ENCODE measurements at places on chromosomes 2 and 18. TPM values are rescaled to one million over a fixed set of nuclear protein-coding genes. Genes with fewer than 3 reads are reported as not detected.

DNA sequence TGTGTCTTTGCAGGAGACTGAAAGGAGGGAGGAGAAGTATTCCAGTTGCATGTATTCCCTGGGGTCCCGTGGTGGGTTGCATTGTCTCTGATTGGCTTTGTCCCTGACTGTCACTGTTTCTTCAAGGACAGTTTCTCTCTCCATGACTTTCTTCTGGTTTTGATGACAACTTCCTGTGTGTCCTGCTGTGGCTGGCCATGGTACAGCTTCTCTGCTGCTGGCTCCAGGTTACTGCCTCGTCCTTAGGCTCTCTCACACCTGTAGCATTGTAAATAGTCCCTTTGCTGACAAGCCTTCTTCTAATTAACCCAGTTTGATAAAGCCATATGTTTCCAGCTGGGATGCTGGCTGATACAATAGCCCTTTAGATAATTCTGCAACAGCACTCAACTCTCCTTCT is 129.0 kb downstream of the LPIN1 start:
- DNase-seq: no peak
- H3K27ac ChIP-seq: no peak overlapping the region
- no peaks in the 10 kb centered on the region for H3K27me3 ChIP-seq
- H3K36me3 ChIP-seq: no peaks in the 10 kb centered on the region

- no peaks in the 10 kb centered on the region for H3K36me3 ChIP-seq
- H3K27me3 ChIP-seq: no peaks in the 10 kb centered on the region
- no peak overlapping the region for H3K4me3 ChIP-seq
- no peak for DNase-seq
These were observed 5.7 kb downstream of the PARD3B start for GRCh38 chr2:204550751-204551511.

- no peak overlapping the region for H3K4me3 ChIP-seq
- no peaks in the 10 kb centered on the region for H3K4me1 ChIP-seq
- no peaks in the 10 kb centered on the region for H3K36me3 ChIP-seq
- DNase-seq: no peak
- no peaks in the 10 kb centered on the region for H3K27me3 ChIP-seq
- no peak overlapping the region for H3K27ac ChIP-seq
These were observed 190.7 kb downstream of the RDH14 start for GRCh38 chr2:18369760-18370159.

DNA sequence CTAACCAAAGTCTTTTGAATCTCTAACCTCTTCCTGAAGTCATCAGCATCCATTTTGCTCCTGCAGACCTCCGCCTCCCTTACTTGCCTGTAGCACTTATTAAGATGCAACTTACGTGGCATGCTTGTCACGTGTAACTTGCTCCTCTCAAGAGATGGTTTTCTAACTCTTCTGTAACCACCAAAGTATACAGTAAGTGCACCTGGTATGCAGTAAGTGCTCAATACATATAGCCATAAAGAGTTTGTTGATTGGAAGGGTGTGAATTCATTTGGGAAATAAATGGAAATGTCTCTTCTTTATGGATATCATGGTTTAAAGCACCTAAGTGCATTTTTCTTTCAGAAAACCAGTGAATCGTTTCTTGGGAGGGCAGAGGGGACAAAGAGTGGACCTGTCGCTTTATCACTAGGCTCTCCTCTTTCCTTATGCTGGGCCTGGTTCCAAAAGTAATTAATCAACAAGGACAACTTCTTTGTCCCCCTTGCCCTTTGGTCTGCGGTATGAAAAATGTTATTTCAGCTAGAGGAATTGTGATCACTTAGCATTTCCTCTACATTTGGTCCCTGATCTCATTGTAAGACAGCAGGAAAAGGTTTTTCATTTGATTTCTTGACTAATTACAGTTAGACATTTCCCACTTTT is 370.0 kb upstream of the SPRED2 start:
- H3K27me3 ChIP-seq: no peaks in the 10 kb centered on the region
- no peaks in the 10 kb centered on the region for H3K4me1 ChIP-seq
- no peak overlapping the region for H3K27ac ChIP-seq
- H3K4me3 ChIP-seq: no peak overlapping the region

DNA sequence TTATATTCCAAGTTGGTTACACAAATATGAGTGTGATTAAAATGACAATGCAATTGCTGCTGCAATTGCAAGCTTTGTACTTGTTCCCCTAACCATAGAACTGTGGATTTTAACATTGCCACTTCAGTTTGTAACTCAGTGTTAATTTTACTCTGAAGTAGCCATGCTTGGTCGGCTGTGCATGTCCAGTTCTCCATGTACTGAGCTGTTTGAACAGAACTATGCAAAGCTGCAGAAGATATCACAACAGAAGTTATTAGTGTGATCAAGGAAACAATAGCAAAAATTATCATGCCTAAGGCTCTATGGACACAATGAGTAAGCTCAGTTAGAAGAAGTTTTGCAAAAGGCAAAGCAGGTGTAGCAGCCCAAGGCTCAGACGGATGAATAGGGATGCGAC is 45.3 kb downstream of the CXCR4 start:
- H3K27ac ChIP-seq: no peak overlapping the region
- H3K27me3 ChIP-seq: no peaks in the 10 kb centered on the region
- H3K4me1 ChIP-seq: peaks cover 3% of the 10 kb centered on the region
- no peaks in the 10 kb centered on the region for H3K36me3 ChIP-seq

- no peaks in the 10 kb centered on the region for H3K36me3 ChIP-seq
- H3K27me3 ChIP-seq: no peaks in the 10 kb centered on the region
These were observed 1111.9 kb upstream of the GYPC start for GRCh38 chr2:125543968-125544514.

GRCh38 chr18:37207343-37207742 is 358.3 kb downstream of the CELF4 start:
- H3K27me3 ChIP-seq: no peaks in the 10 kb centered on the region
- no peak overlapping the region for H3K4me3 ChIP-seq
- H3K4me1 ChIP-seq: no peaks in the 10 kb centered on the region
- H3K36me3 ChIP-seq: no peaks in the 10 kb centered on the region

DNA sequence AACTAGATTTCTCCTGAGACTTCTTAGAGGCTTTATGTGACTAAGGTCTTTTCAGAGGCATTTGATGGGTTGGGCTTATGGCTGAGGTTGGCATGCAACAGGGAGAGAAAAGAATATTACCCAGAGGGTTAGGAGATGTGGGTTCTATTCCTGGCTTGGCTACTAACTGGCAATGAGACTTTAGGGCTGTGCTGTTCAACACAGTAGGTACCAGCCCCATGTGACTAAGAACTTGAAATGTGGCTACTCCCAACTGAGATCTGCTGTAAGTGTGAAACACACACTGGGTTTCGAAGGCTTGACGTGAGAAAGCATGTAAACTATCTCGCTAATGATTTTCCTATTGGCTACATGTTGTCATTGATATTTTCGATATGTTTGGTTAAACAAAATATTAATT is 324.9 kb upstream of the SLC14A2 start:
- H3K4me1 ChIP-seq: no peaks in the 10 kb centered on the region
- H3K27ac ChIP-seq: no peak overlapping the region
- no peaks in the 10 kb centered on the region for H3K27me3 ChIP-seq
- H3K36me3 ChIP-seq: no peaks in the 10 kb centered on the region

GRCh38 chr2:949384-950079 is 1.1 kb upstream of the SNTG2 start:
- peaks cover 6% of the 10 kb centered on the region for H3K27me3 ChIP-seq
- H3K4me3 ChIP-seq: peak overlapping the region; percentile 34
- no peaks in the 10 kb centered on the region for H3K4me1 ChIP-seq
- DNase-seq: no peak

DNA sequence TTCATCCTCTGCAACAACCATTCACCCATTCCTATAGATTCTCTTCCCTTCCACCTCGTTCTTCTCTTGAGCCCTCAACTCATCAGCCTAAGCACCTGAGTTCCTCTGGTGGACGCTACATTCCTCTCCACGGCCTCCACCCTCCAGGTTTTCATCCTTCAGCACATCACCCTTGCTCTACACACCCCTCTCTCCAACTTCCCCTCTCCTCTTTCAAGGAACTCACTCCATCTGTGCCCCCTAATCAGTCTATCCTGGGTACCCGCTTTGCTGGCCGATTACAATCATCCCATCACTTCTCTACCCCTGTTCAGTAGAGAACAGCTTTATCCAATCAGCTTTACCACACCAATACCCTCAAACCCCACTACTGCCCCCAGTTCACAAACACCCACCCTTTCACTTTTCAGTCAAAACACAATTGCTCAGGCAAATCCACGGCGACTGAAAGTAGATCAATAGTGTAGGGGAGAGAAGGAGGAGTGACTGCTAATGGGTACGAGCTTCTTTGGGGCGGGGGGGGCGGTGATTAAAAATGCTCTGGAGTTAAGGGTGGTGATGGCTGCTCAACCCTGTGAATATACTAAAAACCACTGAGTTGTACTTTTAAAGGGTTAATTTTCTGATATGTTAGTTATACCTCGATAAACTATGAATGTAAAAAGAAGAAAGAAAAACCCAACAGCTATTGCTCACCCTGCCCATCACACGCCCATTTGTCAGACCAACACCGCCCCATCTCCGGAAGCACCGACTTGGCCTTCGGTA is 857 bp downstream of the DYM start:
- H3K27ac ChIP-seq: peak overlapping the region; percentile 87
- H3K36me3 ChIP-seq: no peaks in the 10 kb centered on the region
- peak overlapping the region; percentile 85 for H3K4me3 ChIP-seq
- H3K27me3 ChIP-seq: no peaks in the 10 kb centered on the region

GRCh38 chr18:9705183-9705829 is 2.8 kb upstream of the RAB31 start:
- peaks cover 8% of the 10 kb centered on the region for H3K4me1 ChIP-seq
- H3K36me3 ChIP-seq: no peaks in the 10 kb centered on the region
- H3K4me3 ChIP-seq: no peak overlapping the region
- H3K27me3 ChIP-seq: no peaks in the 10 kb centered on the region
- no peak for DNase-seq
- no peak overlapping the region for H3K27ac ChIP-seq

- no peak for DNase-seq
- H3K27me3 ChIP-seq: peaks cover 48% of the 10 kb centered on the region
- no peak overlapping the region for H3K27ac ChIP-seq
- H3K36me3 ChIP-seq: no peaks in the 10 kb centered on the region
- H3K4me1 ChIP-seq: no peaks in the 10 kb centered on the region
These were observed 2.9 kb upstream of the TLX2 start for GRCh38 chr2:74511104-74511989.

GRCh38 chr2:79453918-79454317 is 58.9 kb upstream of the CTNNA2 start:
- H3K27ac ChIP-seq: no peak overlapping the region
- no peaks in the 10 kb centered on the region for H3K4me1 ChIP-seq
- no peaks in the 10 kb centered on the region for H3K36me3 ChIP-seq
- no peaks in the 10 kb centered on the region for H3K27me3 ChIP-seq
- no peak for DNase-seq

GRCh38 chr2:101241158-101241557 is 11.5 kb upstream of the CNOT11 start:
- no peaks in the 10 kb centered on the region for H3K27me3 ChIP-seq
- H3K27ac ChIP-seq: peak overlapping the region; percentile 37
- peaks cover 12% of the 10 kb centered on the region for H3K4me1 ChIP-seq
- no peak overlapping the region for H3K4me3 ChIP-seq
- no peaks in the 10 kb centered on the region for H3K36me3 ChIP-seq

GRCh38 chr2:96839293-96839874 is 4.4 kb downstream of the ANKRD23 start:
- H3K36me3 ChIP-seq: peaks cover 2% of the 10 kb centered on the region
- no peak overlapping the region for H3K27ac ChIP-seq
- peaks cover 6% of the 10 kb centered on the region for H3K4me1 ChIP-seq
- H3K27me3 ChIP-seq: no peaks in the 10 kb centered on the region

DNA sequence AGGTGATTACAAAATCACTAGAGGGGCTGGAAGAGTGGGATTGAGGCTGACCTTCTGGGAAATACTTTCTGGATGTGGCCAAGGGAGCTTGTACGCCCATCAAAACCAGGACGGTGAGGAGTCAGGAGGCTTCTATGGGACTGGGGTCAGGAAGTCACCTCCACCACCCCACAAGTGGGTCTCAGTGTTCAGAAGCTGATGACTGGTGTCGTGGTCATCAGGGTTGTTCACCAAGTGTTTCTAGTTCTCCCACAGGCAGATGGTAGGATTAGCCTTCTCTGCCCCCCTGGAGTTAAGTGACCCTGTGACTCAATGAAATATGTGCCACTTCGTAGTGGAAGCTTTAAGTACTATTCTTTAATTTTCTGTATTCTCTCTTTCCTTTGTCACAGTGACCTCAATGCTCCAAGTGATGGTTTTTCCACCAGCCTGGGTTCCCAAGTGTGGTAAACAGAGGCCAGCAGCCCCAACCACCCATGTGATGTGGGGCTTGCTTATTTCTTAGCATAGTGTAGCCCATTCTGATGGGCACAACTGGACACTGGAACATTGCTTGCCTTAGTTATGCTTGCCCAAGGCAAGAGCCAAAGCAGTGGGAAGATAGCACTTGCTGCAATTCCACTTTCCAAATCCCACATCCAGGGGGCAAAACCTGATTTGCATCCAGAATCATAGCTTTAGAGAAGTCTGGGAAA is 258.8 kb downstream of the CYP26B1 start:
- no peak for DNase-seq
- H3K27ac ChIP-seq: no peak overlapping the region
- H3K4me3 ChIP-seq: no peak overlapping the region
- no peaks in the 10 kb centered on the region for H3K4me1 ChIP-seq
- H3K36me3 ChIP-seq: no peaks in the 10 kb centered on the region

DNA sequence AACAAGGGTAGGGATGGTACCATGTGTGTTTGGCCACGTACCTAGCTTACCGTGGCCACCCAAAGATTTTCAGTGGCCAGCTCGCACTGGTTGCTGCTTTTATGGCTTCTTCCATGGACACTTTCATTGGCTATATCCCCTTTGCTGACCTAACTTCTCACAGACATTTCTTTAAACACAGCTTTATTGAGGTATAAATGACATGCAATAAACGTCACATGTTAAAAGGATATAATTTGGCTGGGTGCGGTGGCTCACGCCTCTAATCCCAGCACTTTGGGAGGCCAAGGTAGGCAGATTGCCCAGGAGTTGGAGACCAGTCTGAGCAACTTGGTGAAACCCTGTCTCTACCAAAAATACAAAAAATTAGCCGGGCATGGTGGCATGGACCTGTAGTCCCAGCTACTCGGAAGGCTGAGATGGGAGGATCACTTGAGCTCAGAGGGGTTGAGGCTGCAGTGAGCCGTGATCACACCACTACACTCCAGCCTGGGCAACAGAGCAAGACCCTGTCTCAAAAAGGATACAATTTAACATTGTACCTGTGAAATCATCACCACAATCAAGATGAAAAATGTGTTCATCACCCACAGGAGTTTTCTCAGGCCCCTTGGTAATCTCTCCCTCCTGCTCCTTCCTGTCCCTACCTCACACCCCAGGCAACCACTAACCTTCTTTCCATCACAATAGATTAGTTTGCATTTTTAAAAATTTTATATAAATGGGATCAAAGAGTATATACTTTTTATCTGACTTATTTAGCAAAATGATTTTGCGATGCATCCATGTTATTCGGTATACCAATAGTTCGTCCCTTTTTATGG is 127.8 kb upstream of the PPP1CB start:
- no peaks in the 10 kb centered on the region for H3K27me3 ChIP-seq
- no peaks in the 10 kb centered on the region for H3K36me3 ChIP-seq
- H3K4me3 ChIP-seq: no peak overlapping the region
- no peak for DNase-seq

HTR2B gene
- 3.0 TPM for total RNA-seq

NAT8 gene
- 94.4 TPM for total RNA-seq

SNORC gene
- 2.7 TPM for total RNA-seq

INPP4A gene
- total RNA-seq: 27.9 TPM

GPBAR1 gene
- 3.2 TPM for total RNA-seq

INHA gene
- 1.2 TPM for total RNA-seq

VWA3B gene
- 0.35 TPM for total RNA-seq

LIMS3 gene
- 1.5 TPM for total RNA-seq

DIPK1C gene
- 0.09 TPM for total RNA-seq
